ENCODE measurements at places on chromosomes 3 and 15.

DNA sequence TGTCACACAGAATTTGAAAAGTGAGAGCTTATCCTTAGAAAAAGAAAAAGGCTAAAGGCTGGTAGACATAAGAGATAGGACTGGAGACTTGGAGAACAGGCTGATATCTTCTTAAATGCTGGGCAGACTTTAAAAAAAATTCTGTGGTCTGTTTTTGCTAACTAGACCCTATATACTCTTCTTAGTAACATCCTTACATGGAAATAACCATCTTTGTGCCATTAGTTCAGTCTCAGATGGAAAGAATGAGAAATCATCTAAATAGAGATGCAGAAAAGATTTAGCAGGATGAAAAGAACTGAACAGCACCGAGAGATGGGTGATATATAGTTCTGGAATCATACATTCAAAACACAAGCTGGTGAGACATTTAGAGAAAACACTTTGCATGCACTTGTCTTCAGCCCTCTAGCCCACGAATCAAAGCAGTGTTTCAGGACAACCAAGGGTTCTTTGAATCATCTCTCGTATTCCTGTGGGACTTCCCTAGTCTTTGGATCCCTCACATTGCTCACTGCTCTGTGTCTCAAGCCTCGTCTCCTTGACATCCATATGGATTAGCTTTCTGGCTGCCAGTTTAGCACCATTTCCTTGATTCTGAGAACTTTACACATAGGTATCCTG, 93.0 kb upstream of the LYSMD4 start:
- DNase-seq, result no peak

- DNase-seq, result no peak
Observed at GRCh38 chr3:25683882-25684281, 19.2 kb upstream of the TOP2B start.

DNA sequence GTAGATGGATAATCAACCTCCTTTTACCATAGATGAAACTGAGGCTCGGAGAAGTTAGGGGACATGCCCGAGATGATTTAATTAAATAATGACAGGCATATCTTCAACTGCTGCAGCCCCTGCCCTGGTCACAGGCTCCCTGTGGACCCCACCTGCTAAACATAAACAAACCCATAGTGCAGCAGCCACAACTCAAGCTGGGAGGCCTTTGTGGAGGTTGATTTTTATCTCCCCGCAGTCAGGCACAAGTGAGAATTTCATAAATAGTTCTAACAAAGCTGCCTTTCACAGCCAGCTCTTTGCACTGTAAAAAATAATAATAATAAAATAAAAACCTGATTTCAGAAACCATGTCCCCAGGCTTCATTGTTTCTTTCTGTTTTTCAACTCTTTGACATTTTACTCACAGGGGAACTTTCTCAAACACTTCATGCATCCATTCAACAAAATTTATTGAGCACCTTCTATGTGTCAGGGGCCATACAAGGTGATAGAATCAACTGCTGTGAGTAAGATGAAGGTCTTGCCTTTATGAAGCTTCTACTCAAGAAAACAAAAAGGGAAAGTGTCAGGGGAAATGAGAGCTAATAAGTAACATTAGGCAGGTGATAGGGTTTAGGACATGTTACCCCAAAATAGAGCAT, 393.6 kb upstream of the PROK2 start:
- no peak for DNase-seq

DNA sequence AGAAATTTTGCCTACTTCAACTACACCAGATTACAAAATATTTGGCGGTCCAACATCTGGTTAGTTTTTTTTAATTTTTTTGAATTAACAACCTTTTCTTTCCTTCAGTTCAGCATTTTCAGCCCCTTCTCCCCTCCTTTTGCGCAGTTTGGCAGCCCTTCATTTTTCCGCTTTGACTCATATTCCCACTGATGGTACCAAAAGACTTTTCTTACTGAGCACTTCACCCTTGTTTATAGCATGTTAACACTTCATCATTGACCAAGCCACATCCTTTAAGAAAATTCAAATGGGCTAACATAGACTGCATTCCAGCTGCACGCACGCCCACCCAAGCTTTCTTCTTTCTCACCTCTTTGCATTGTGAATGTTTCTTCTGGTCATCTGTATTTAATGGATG, 49.7 kb downstream of the SEMA6D start:
- DNase-seq, result no peak

DNA sequence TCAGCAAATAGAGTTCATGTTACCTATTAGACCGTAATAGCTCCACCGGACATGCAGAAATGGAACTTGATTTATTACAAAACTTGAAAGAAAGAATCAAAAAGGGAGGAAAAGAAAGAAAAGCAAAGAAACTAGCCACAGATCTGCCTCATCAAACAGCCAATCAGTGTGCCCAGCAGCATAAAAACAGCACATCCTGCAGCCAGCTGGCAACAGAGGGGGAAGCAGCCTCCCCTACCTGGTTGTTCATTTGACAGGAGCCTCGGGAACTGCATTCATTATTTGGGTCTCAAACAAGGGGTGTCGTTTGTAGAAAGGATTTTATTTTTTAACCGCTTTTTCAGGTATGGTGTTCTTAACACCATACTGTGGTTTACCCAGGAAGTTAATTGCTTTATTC, 181.5 kb upstream of the TOPAZ1 start:
- no peak for DNase-seq

- DNase-seq, result no peak
Observed at GRCh38 chr3:15977598-15978232, 179.9 kb upstream of the ANKRD28 start.

DNA sequence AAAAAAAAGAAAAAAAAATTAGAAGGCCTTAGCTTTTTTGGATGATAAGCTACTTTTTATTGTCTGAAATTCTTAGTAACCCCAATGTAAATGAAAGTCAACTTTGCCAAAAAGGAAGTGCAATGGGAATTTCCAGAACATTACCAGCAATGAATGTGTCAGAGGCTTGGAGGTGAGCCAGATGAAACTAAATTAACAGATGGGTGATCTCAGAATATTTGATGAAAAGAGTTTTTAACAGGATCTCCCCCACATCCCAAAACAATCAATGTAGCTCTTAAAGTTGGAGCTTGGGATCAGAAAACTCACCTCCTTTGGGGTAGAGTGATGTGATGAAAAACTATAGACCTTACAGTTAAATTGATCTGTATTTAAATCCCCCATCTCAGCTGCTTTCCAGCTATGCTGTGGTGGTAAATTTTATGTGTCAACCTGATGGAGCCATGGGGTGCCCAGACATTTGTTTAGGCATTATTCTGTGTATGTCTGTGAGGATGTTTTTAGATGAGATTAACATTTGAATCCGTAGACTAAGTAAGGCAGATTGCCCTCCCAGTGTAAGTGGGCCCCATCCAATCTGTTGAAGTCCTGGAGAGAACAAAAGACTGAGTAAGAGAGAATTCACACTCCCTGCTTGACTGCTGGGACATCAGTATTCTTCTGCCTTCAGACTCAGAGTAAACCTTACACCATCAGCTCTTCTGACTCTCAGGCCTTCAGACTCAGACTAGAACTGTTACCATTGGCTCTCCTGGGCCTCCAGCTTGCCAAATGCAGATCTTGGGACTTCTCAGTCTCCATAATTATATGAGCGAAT, 84.3 kb upstream of the TNFSF10 start:
- DNase-seq, result no peak

DNA sequence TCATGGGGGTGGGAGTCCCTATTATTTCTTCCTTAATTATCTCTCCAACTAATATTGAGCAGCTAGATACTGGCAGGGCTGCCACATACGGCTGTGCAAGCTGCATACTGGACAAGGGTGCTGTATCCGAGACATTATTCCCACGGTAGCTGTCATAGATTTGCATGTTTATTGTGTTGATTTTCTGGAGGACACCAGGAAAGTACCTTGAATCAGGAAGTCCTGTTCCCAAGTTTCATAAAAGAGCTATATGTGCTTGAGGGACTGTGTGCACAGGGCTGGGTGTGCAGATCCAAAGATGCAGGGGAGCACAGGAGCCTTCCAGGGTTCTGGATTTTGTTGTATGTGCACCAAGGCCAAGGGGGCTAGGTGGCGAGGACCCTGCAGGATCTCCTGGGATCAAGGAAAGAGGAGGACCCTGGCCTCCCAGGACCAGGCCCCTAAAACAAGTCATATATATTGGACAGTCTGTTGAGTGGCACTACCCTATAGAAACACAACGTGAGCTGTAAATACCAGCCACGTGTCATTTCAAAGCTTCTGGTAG, 119.2 kb upstream of the ALDH1A3 start:
- no peak for DNase-seq

GRCh38 chr3:25365636-25366035, 62.4 kb upstream of the RARB start:
- no peak for DNase-seq

GRCh38 chr15:66795851-66796250, 93.8 kb downstream of the SMAD6 start:
- no peak for DNase-seq

- no peak for DNase-seq
Observed at GRCh38 chr3:113769551-113769950, 22.7 kb downstream of the ATP6V1A start.

DNA sequence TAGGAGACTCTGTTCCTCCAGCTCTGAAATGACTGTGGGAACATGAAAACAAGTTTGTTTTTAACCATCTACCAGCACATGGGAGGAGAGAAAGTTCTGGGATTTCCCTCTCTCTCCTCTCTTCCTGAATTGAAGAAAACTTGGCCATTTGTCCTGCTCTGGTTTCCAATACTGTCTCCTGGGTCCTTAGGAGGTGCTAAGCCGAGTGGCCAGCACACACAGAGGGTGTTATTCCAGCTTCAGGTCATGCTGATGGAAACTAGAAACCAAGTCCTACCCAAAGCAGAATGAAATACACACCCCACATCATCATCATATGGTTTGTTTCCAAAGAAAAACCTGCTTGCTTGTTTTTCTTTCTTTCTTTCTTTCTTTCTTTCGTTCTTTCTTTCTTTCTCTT, 172.7 kb downstream of the RPLP1 start:
- no peak for DNase-seq

DNA sequence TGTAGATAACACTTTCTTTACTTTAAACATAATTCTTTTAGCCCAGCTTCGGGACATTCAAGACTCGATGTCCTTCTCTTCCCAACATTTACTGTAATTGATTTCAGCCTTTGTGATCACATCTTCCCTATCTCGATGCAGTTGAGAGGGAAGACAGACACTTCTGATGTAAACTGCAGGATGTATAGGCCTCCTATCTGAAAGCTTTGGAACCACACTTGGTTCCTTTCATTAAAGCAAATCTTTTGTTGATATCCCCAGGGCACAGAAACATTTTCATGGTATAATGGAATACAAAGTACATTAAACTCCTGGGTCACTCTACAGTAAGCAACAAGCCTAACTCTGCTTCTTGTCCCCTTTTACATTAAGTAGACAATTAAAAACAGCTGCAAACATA, 6.4 kb downstream of the GRM7 start:
- DNase-seq, result no peak

- no peak for DNase-seq
Observed at GRCh38 chr15:37076543-37076942, 23.8 kb downstream of the MEIS2 start.

GRCh38 chr3:107238787-107239186, 138.5 kb upstream of the CCDC54 start:
- no peak for DNase-seq

DNA sequence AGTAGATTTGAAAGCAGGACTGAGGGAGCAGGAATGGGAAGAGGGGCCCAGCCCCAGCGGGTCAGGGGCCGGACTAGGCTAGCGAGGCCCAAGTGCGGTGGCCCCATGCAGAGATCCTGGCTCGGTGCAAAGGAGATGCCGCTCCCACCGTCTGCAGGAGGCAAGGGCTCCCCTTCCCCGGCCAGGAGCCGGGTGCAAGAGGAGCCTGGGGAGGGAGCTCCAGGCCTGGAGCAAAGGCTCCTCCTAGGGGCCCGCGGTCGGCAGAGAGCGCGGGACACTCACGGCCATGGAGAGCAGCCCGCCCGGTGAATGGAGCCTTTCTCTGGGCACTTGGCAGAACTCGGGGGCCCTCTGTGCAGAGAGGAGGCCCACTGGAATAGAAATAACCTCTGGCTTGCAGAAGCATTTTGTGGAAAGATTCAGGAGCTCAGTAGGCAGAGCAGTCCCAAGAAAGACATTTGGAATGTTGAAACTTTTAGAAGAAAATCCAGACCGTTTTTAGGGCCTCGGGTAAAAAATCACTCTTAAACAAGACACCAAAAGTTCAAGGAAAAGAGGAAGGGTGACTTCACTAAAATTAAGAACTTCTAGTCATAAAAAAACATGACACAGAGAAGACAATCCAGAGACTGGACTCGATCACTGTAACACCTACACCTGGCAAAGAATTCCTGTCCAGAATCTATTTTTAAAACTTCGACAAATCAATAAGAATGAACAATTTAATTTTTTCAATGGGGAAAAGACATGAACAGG, 43.0 kb upstream of the USP3 start:
- no peak for DNase-seq

- no peak for DNase-seq
Observed at GRCh38 chr3:100665230-100665629, 44.1 kb upstream of the TFG start.

DNA sequence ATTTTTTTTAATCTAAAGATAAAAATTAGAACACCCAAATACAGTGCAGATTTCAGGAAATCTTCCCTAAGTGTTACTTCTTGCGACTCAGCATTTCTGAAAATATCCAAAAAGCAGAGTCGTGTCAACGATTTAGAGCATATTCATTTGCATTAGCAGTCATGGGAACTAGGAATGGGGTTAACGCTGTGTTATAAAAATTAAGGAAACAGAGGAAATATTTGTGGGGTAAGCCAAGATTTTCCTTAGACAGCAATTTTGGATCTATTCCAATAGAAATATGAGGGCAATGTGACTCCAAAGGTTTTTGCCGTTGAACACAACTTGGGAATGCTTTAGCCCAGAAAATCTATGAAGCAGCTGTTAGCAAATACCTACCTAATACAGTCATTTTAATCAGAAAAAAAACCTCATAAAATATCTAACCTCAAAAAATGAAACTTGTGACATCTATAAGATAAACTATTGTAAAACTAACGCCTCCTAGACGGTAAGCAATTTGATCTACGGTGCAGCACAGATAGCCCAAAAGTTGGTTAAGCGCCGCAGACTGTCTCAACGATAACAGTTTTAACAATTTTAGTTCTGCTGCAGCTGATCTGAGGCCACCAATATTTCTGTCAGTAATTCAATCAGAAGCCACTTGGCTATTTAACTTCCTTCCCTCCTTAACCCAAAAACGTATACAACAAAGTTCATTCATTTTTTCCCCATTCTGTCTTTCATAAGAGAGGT, 5.8 kb upstream of the ATP11B start:
- no peak for DNase-seq

GRCh38 chr3:144815655-144816054, 844.0 kb downstream of the DIPK2A start:
- DNase-seq, result no peak

GRCh38 chr15:67035886-67036285, 29.5 kb upstream of the SMAD3 start:
- no peak for DNase-seq

GRCh38 chr3:43640681-43641080, 18.9 kb upstream of the ANO10 start:
- DNase-seq, result no peak

Data from right renal pelvis (tissue), 4 donors.